ENCODE measurements at places on chromosomes 5 and 9.
A peak's percentile ranks its signal among the peaks of the same experiment; 100 is the strongest.

GRCh38 chr5:15703901-15704300 lies 203.9 kb downstream of the FBXL7 start:
- no peak overlapping the region for H3K4me3 ChIP-seq
- no peaks in the 10 kb centered on the region for H3K4me1 ChIP-seq
- no peak overlapping the region for H3K27ac ChIP-seq
- DNase-seq = no peak

GRCh38 chr5:36728697-36729543 lies 122.5 kb downstream of the SLC1A3 start:
- no peaks in the 10 kb centered on the region for H3K36me3 ChIP-seq
- no peaks in the 10 kb centered on the region for H3K27me3 ChIP-seq
- no peak overlapping the region for H3K4me3 ChIP-seq
- no peak for DNase-seq
- no peak overlapping the region for H3K27ac ChIP-seq
- no peaks in the 10 kb centered on the region for H3K4me1 ChIP-seq

GRCh38 chr9:96071076-96071814 lies 195.8 kb downstream of the ERCC6L2 start:
- no peak overlapping the region for H3K4me3 ChIP-seq
- H3K27me3 ChIP-seq = no peaks in the 10 kb centered on the region
- H3K36me3 ChIP-seq = no peaks in the 10 kb centered on the region
- no peak for DNase-seq
- H3K27ac ChIP-seq = no peak overlapping the region

- no peak overlapping the region for H3K4me3 ChIP-seq
- H3K27ac ChIP-seq = no peak overlapping the region
- DNase-seq = no peak
Measured at GRCh38 chr9:37935096-37935495, 31.2 kb upstream of the SLC25A51 start.

DNA sequence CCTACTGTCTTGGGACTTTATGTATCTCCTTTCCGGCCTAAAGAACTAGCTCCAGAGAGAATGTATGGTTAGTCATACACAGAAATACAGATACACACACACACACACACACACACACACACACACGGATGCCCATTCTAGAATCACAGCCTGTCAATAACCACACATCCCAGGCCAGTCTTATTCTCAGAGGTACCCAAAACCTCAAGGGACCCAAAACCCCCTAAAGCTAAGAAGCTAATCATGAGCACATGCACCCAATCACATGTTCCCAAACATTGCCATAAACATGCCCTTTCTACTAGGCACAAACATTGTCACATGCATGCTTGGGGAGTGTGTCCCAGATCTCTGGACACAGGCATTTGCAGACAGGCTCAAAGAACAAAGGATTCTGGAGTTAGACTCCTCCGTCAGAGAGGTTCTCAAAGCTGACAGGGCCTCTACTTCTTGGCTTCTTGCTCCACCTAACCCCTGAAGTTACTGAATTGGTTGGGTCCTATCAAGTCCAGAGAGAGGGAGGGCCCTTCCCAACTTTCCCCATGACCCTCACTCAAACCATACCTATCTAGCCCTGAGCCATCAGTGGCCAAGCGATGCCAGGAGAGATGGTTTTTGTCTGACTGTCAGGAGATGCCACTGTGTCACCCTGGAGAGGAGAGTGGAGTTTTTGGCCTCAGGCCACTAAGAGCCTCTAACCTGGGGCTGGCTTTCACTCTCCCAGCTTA lies 78.7 kb downstream of the NRG2 start:
- DNase-seq = no peak
- H3K4me3 ChIP-seq = no peak overlapping the region
- H3K4me1 ChIP-seq = no peaks in the 10 kb centered on the region
- H3K36me3 ChIP-seq = no peaks in the 10 kb centered on the region

GRCh38 chr5:150461231-150461630 lies 11.7 kb upstream of the RPS14 start:
- no peak overlapping the region for H3K4me3 ChIP-seq
- no peaks in the 10 kb centered on the region for H3K27me3 ChIP-seq
- no peaks in the 10 kb centered on the region for H3K4me1 ChIP-seq
- DNase-seq = no peak

- peaks cover 11% of the 10 kb centered on the region for H3K4me1 ChIP-seq
- no peaks in the 10 kb centered on the region for H3K36me3 ChIP-seq
- DNase-seq = no peak
- no peak overlapping the region for H3K4me3 ChIP-seq
- peak overlapping the region; percentile 83 for H3K27ac ChIP-seq
- no peaks in the 10 kb centered on the region for H3K27me3 ChIP-seq
Measured at GRCh38 chr5:57407391-57407790, 75.2 kb downstream of the ACTBL2 start.

DNA sequence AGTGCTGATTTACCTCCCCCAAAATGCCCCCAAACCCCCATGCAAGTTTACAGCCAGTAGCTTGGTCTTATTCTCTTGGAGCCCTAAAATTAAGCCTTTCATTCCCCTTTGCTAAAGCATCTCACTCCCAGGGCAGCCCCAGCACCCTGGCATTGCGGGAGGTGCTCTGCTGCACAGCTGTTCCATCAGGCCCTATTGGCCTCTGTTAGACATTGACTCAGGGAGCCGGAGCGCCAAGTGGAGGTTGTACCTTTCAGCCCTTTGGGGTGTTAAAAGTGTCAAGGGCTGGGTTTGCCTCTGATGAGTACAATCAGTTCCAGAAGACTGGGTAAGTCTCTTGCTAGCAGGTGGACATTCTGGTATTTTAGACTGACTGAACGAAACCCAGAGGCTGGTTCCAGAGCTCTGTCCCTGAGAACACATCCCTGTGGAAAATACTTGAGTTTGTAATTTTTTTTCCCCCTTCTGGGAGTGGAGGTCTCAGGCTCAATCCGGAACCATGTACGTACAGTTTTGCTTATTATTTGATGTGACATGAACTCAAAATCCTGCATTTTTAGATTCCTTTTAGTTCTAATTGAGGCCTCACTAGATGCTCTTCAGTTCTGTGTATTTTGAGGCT lies 102.4 kb downstream of the UBE2R2 start:
- H3K36me3 ChIP-seq = no peaks in the 10 kb centered on the region
- no peak for DNase-seq
- no peaks in the 10 kb centered on the region for H3K27me3 ChIP-seq
- no peak overlapping the region for H3K27ac ChIP-seq

DNA sequence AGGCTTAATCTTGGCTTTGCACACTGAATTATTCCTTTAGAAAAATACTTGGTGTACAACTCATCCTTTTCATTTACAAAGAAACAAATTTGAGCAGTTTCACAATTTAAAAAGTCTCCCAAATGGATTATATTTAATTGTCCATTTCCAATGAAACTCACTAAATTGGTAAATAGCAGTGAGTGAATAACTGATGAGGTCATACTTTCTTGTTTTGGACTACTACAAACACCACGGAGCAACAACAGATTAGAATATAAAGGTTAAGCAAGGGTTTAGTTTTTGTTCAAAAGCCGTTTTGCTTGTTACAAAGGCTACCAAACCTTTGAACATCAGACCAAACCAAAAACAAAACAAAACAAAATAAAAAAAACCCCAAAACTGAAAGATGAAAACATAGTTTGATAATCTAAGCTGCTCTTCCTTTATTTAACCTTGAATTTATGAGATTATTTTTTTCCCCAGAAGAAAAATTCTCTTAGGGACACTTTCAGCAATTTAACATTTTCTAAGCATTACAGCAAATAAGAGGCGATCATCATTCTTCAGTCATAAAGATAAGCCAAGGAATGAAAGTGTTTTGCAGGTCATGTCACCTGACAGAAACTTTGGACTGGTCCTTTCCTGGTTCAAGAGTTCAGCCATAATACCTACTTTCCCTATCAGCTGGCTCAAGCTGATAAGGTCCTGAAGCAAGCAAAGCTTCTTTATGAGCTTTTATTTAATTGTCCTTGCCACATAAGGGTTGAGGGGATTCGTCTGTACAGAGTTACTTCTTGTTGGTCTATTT lies 99.7 kb upstream of the CDKN2B start:
- no peak overlapping the region for H3K27ac ChIP-seq
- no peak overlapping the region for H3K4me3 ChIP-seq

Measured in breast epithelium (tissue), 4 donors.